ENCODE measurements at places on chromosomes 2 and 18. TPM values are rescaled to one million over a fixed set of nuclear protein-coding genes. Genes with fewer than 3 reads are reported as not detected.

- DNase-seq: no peak
These were observed 25.7 kb downstream of the PXDN start for GRCh38 chr2:1718339-1719220.

- no peak for DNase-seq
These were observed 124.5 kb downstream of the DCDC2C start for GRCh38 chr2:3827673-3828575.

- no peak for DNase-seq
These were observed 31.1 kb downstream of the SLC40A1 start for GRCh38 chr2:189549449-189549832.

DNA sequence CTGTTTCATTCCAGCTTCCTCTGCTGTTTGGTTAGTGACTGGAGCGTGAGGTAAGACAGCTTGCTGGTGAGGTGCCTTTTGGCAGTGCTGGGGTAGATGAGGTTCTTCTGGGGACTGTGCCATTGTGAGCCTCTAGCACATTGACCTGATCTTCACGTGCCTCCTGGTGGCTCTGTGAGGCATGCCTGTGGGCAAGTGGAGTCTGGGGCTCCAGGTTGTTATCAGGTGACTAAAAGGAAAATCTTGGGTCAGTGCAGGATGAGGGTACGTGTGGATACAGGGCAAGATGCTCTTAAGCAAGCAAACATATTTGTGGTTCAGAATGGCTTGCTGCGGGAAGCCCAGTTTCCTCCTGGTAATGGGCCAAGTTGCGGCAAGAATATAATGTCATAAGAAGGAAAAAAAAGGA, 75.4 kb downstream of the FHOD3 start:
- DNase-seq: no peak

DNA sequence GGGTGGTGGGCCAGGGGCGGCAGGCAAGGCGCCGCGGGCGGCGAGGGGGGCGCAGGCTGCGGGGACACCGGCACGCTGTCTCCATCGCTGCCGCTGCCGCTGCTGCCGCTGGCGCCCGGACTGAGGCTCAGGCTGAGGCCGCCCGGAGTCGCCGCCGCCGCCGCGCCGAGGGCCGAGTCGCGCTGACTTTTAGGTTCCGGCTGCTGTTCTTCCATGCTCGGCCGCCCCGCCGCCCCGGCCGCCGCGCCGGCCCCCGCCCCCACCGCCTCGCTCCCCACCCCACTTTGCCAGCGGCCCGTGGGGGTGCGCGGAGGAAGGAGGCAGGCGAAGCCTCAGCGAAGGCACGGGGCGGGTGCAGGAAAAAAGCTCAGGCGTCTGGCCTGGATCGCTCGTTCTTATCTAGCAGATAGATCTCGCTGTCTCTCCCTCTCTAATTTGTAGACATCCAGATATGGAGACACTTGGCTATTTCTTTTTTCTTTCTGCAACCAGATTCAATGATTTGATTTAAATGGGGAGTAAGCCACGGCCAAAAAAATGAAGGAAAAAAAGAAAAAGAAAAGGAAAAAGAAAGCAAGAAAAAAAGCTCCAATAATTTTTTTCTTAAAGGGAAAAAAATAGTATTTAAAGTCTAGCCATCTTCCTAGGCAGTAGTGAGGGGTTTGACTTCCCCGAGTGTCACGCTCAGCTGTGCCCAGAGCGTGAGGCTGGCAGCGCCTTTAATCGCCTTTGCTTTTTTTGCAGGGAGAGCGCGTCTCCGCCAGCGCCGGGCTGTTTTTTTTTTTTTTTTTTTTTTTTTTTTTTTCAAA, at the start of gene EN1:
Gene EN1 (minus strand): TSS at position 696 of the 809 bp plus-strand sequence. CDS start 481 bp downstream, at position 215.
- DNase-seq: no peak

- DNase-seq: no peak
These were observed 101.1 kb upstream of the PID1 start for GRCh38 chr2:229372207-229372606.

GRCh38 chr2:127196998-127197397, 23.1 kb downstream of the CYP27C1 start:
- no peak for DNase-seq

DNA sequence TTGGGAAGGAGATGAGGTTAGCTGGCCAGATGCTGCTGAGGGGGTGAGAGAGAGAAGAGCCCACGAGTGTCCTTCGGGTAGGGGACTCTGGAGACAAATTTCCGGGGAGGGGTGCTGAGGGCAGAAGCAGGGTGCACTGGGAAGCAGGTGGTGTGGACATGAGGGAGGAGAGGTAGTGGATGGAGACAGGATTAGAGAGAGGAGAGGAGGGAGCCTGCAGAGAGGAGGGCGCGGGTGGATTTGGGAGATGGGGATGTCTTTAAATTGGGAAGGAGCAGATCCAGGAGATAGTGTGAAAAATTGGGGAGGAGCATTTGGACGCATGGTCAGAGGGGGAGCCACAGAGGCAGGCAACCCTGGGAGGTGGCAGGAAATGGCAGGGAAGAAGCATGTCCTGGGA, 154.7 kb downstream of the DYSF start:
- DNase-seq: no peak

DNA sequence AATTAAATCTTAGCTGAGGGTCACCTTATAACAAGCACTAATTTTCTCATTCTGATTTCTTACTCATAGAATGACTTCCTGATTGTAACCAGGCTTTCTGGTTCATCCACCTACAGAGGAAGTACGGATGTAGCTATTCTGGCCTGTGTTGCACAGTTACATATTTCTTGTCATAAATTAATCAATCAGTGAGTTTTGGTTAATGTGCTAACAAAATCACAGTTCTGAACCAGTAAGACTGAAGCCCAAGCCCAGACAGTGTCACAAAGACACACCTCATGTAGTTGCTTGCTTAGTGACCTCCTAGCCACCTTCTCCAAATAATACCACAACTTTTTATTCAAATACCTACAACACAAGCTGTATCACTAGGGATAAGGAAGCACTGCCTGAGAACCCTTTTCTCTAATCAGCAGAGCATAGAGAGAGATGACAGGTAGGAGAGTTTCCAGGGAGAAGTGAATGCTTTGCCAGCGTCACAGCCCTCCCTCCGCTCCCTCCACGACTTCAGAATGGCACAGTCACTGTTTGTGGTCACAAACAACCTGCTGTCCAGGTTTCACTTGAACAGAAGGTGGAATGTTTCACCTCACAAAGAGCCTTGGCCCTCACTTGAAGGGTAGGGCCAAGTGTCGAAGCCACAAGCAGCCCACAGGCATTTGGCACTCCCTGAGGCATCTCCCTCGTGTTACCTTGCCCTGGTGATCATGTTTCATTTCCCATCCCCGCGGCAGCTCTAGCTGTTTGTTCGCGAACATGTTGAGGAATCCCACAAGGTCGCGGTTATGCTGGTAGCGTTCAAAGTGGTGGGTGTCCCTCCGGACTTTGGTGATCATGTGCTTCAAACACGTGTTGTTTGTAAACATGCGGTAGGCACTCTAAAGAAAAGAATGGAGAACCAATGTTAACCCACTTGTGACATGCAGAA, 120.8 kb upstream of the STK17B start:
- peak; percentile 50 for DNase-seq

- no peak for DNase-seq
These were observed 238.5 kb downstream of the ALPK2 start for GRCh38 chr18:58390399-58390798.

DNA sequence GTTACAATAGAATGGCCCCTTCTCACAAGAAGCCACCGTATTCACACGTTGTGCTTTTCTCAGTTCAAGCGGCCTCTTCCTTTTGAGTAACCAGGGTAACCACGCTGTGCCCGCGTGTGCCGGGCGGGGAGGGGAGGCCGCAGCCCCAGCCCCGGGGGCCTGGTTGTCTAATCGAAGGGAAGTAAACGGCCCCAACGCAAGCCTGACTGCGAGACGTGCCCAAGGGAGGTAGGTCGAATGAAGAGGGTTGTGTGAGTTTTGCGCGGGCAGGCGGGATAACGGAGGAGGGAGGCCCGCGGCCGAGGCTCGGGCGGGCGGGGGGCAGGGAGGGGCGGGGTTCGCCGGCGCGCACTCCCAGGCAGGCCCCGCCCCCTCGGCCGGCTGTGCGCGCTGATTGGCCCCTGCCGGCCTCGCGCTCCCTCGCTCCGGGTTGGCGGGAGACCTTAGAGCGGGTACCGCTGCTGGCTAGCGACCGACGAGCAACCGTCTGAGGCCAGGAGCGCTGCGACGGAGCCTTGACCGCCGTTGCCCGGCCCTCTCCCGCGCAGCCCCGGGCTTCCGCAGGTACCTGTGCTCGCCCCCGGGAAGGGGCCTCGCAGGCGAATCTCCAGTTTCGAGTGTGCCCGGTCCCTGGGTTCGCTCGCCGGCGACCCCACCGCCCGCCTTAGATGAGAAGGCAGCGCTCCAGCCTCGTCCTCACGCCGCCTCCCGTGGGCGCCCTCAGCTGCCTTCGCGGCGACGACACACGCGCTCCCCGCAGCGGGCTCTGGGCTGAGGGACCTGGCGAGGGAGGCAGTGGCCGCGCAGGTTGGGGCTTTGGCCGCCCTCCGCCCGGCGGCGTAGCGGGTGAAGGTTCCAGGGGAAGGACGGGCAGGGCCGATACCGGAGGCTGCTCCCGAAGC, at the start of gene SPDYA:
Gene SPDYA (plus strand): TSS at position 451 of the 902 bp plus-strand sequence. CDS start 5,181 bp downstream, outside the sequence.
- DNase-seq: peak; percentile 85

GRCh38 chr18:50401888-50402287, 27.0 kb downstream of the SKA1 start:
- no peak for DNase-seq

DNA sequence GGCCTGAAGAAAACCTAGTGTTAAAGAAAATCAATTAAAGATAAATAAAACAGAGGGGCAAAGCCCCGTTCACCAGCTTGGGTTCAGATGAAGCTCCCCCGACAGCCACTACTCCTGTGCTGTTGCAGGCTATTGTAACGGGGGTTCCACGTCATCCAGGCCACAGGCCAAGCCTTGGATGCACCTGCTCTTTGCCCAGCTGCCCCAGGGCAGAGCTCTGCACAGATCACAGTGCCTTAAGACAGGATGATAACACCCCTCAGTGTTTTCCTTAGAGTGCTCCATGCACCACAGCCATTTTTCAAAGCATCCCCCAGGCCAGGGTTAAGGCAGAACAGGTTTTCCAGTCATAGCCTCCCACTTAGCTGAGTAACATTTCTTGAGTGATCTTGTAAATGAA, 32.0 kb downstream of the FASTKD2 start:
- no peak for DNase-seq

DNA sequence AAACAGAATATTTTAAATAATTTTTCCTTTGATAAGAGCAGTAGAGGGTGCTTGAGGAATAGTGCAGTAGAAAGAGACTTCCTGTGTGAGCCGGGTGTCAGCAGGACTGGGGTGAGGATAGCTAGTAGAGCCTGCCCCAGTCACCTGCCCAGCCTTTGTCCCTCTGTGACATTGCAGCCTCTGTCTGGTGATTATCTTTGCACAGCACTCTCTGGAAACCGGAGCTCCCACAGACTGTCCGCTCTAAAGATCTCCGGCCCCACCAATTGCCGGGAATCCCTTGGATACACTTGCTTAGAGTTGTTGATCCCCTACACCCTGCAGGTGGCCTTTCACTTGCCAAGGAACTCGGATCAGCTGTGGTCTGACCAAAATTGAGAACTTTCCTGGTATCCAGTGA, 1081.3 kb upstream of the TMEFF2 start:
- no peak for DNase-seq

DNA sequence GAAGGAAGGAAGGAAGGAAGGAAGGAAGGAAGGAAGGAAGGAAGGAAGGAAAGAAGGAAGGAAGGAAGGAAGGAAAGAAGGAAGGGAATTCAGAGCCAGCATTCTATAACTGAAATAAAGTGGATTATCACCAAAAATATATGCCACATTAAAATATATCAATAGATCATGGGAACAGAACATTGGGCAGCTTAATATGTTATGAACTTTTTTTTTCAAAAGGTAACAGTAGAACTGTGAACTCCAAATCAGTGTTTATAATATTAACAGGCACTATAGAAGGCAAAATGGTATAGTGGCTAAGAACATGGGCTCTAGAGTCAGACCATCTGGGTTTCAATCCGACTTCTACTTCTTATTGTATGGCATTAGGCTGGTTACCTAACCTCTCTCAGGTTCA, 313.5 kb downstream of the EXOC6B start:
- no peak for DNase-seq

GRCh38 chr2:134323777-134324176, 69.9 kb downstream of the MGAT5 start:
- no peak for DNase-seq

- DNase-seq: no peak
These were observed 936.6 kb upstream of the FANCL start for GRCh38 chr2:59177748-59178147.

DNA sequence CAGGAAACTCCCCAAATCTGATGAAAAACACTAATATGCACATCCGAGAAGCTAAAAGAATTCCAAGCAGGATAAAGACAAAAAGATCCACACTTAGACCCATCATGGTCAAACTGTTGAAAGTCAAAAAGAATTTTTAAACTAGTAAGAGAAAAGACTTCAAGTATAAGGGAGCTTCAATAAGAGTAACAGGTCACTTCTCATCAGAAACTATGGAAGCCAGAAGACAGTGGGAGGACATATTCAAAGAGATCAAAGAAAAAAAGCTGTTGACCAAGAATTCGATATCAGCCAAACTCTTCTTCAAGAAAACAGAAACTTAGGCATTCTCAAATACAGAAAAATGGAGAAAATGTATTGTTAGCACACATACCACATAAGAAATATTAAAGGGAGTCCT, 50.4 kb downstream of the ZC3H8 start:
- DNase-seq: no peak

- DNase-seq: no peak
These were observed 165.3 kb downstream of the LCLAT1 start for GRCh38 chr2:30612371-30612770.

DNA sequence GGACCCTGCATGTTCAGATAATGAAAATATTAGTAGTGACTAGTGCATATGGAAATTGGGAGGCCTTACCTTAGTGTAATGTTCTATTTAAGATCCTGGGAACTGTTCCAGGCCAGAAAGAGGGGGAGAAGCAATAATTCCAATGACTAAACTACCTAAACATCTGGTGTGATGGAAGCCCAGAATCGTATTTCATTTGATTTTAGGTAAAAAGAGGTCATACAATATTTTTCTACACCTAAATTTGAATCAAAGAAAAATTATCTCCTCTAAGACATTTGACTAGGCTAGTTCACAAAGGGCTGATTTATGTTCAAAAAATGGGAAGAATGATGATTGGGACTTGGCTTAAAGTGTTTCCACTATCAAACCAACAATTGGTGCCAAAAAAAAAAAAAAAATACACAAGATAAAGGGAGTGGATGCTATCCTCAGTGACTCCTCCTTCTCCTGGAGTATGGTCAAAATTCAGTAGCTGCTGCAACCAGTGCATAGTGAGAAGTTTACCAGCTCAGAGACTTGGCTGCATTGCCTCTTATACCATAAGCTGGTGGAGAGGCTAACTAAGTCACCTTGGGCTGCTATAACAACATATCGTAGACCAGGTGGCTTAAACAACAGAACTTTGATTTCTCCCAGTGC, 1038.3 kb upstream of the ACVR2A start:
- DNase-seq: no peak

- peak; percentile 83 for DNase-seq
These were observed at the start of gene DUSP2 for GRCh38 chr2:96145036-96145847. DUSP2 (minus strand) TSS chr2:96145440; CDS start chr2:96145354, 86 bp downstream.

Gene LIPG
- 10.0 TPM for total RNA-seq

Gene TUBA4B
- not detected for total RNA-seq

Gene MATN3
- total RNA-seq: 3.1 TPM

Gene TRIM43
- 1.1 TPM for total RNA-seq

Gene RBM44
- total RNA-seq: 2.2 TPM

Gene RAMP1
- total RNA-seq: 4.6 TPM

Gene UGT1A6
- not detected for total RNA-seq

Gene CHPF
- total RNA-seq: 21.4 TPM

Gene RESP18
- 1.1 TPM for total RNA-seq

Gene SLC8A1
- total RNA-seq: 71.5 TPM

Gene CXCR1
- not detected for total RNA-seq

Gene RAPGEF4
- total RNA-seq: 45.1 TPM

Gene IL36B
- total RNA-seq: not detected

Gene REEP1
- 75.8 TPM for total RNA-seq

Gene HOXD13
- total RNA-seq: not detected

Gene AGXT
- not detected for total RNA-seq

Gene CD8B2
- total RNA-seq: not detected

All from cerebellum (tissue), 4 donors.